ENCODE measurements at places on chromosomes 6 and 20. TPM values are rescaled to one million over a fixed set of nuclear protein-coding genes. Genes with fewer than 3 reads are reported as not detected.

- DNase-seq: no peak
Measured at GRCh38 chr6:90621581-90621980, 34.7 kb upstream of the MAP3K7 start.

DNA sequence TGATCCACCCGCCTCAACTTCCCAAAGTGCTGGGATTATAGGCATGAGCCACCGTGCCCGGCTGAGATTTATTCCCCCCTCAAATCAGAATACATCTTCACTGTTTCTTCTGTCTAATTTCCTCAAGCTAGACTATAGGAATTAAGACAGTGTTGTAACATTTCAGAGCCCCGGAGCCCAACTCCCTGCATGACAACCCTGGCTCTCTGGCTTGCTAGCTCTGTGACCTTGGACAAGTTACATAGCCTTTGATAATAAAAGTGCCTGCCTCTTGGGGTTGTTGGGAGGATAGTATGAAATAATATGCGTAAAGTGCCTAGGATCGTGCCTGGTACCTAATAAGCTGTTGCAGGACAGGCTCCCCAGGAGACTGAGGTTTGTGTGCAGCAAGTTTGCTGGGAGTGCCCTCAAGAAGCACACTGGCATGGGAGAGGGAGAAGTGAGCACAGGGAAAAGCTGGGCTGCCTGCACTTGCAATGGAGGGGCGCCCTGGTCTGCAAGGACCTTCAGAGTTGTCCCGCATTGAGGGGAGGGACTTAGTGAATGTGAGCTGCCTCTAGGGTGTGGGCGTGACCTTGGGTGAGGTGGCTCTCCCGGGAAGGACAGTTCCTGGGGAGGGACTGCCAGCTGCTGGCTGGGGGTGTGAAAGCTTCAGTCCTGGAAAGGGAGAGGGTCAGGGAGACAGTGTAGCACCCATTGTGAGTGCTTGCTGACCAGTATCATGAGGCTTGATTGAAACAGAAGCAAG is 43.4 kb downstream of the TAF8 start:
- DNase-seq: no peak

DNA sequence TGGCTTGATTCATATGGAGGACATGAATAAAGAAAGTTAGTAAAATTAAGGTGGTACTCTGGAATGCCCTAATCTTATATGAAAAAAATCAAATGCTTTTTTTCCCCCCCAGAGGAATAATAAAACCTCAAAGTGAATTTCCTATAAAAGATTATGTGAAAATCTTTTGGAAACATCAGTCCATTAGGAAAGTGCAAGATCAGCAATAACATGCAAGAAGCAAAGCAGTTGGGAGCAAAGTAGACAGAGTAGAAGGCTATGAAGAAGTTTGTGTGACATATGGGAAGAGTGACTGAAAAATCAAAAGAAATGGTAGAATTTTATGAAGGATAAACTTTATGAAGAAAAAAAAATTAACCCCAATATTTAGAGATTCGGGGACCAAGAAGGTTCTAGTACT is 998.0 kb upstream of the EPHA7 start:
- DNase-seq: no peak

DNA sequence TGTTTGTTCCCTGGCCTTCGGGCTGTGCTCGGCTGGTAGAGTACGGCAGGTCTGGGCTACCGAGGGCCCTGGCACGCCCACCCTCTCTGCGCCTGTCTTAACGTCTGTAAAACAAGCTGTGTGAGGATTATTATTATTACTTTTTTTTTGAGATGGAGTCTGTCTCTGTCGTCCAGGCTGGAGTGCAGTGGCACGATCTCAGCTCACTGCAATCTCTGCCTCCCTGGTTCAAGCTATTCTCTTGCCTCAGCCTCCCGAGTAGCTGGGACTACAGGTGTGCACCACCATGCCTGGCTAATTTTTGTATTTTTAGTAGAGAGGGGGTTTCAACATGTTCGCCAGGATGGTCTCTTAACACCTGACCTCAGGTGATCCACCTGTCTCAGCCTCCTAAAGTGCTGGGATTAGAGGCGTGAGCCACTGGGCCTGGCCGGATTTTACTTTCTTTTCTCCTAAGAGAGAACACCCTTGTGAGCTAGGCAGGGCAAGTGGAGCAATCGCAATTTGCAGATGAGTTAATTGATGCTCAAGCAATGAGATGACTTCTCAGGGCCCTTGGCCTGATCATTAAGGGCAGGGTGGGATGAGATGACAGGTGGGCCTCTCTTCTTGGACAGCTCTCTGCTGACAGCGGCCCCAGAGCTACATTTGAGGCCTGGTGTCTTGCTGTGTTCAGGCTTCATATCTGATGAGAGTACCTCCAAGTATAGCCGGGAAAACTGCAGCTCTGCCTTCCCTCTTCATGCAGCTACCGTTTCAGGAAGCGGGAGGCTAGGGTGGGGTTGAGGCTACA is 859 bp upstream of the SMIM29 start:
- DNase-seq: no peak

DNA sequence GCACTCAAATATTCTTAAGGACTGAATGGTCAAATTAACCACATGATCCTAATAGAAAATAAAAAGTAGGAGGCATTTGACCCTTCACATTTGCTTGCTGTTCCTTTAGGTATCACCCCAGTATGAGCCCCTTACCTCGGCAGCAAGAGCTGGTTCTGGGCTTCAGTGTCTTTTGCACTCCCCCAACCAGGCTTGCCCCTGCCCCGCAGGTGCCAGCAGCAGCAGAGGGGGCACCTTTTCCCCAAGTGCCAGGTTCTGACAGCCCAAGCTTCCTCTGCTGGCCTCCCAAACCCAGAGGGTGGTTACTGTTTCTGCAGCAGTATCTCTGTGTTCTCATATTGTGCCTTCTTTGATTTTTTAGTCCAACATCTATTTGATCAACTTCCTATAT is 23.2 kb downstream of the UBE2V1 start:
- no peak for DNase-seq

- no peak for DNase-seq
Measured at GRCh38 chr6:90386399-90387382, 90.0 kb upstream of the BACH2 start.

The CYP21A2 gene
- 4.1 TPM for total RNA-seq

Measured in uterus (tissue), 4 donors.